Stimulated activated CD4-positive, alpha-beta T cell treated with anti-CD3 and anti-CD28 coated beads, Interleukin-1b, Interleukin-23, amount 100 ng/mL, for 48 hours (primary cell): ENCODE measurements at places on chromosomes 3 and 15.
A peak's percentile ranks its signal among the peaks of the same experiment; 100 is the strongest.

DNA sequence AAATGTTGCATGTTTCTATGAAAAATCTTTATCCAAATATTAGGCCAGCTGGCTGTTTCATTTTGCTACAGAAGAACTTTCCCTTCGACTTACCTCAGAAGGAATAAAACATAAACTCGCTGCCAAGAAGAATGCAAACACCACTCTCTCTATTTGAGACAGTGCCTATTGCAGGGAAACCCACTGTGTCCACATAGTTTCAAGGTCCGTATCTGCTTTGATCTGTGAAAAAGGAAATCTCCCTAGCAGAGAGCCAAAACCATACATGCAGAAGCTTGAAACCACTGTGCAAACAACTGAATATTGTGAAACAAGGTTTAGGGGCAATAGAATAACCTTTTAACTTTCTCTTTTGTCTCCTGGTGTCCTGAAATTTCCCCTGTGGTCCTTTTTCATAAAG, 35.0 kb upstream of the CAPN7 start:
- no peak for DNase-seq

DNA sequence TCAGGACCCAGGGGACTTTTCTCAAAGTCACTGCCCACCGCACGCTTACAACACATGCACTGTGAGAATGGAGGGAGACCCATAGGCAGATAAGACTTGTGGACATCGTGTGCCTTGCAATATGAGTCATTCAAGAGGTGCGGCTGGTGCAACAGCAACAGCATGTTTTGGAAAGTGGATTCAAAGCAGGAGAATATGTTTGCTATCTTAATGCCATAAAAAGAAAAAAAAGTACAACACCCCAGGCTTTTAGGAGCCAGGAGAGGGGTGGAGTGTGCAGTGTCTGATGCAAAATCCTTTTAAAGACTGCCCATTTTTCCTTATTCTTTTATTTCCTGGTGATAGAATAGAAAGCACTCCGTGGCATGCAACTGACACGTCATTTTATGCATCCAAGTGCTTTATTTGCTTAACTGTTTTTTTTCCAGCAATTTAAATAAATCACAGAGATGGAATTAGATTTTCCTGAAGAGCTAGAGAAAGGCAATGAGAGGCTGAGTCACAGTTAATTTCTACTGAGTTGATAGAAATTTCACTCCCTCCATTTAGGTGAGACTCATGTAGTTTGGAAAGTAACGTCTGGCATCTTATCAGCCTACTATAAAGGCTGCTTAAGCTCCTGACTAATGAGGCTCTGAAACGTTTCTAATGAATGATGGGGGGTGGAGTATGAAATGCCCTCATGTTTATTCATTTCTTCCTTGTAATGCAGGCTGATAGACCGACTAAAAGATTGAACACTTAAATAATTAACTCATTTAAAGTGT, 96.4 kb downstream of the NSUN3 start:
- DNase-seq = no peak

- no peak for DNase-seq
Observed at GRCh38 chr3:45785605-45786150, 10.7 kb downstream of the SLC6A20 start.

GRCh38 chr3:127940116-127940515, 25.1 kb downstream of the KBTBD12 start:
- DNase-seq = no peak

DNA sequence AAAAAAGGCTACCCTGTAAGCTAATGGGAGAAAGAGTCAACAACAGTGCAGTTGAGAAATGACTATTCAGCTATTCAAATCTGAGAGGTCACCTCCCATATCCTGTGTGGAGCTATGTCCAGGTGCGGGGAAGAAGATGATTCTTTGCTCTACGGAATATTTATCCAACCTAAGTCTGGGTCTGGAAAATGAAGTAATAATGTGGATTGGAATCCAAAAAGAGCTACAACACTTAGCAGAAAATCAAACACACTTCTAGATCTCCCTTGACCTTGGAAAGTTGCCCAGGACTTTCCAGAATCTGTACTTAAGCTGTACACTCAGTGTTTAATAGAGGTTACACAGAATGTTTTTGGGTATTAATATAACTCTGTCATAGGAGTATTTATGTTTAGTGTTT, 251.9 kb downstream of the NAALADL2 start:
- no peak for DNase-seq

- no peak for DNase-seq
Observed at GRCh38 chr3:157363393-157363792, 73.3 kb upstream of the PTX3 start.

DNA sequence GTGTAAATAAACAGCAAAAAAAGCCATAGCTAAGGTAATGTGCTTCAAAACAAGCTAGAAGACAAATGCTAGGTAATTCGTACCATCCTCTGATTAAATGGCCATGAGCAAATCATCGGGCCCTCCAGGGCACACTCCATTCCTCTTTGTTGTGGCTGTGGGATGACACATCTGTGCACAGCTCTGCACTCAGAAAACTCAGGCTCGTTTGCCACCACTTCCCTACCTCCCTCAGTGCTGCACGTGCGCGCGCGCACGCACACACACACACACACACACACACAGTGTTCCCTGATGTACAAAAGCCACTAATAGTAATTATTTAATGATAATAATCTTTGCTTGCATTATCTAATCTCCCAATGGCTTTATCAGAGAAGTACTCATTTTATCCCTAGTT, 336.6 kb downstream of the FEZF2 start:
- no peak for DNase-seq

GRCh38 chr15:26682598-26683164, 90.2 kb downstream of the GABRB3 start:
- no peak for DNase-seq

DNA sequence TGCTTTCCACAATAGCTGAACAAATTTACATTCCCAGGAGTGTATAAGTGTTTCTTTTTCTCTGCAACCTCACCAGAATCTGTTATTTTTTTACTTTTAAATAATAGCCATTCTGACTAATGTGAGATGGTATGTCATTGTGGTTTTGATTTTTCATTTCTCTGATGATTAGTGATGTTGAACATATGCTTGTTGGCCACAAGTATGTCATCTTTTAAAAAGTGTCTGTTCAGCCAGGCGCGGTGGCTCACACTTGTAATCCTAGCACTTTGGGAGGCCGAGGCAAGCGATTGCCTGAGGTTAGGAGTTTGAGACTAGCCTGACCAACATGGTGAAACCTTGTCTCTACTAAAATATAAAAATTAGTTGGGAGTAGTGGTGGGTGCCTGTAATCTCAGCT, 619.3 kb downstream of the SI start:
- DNase-seq = no peak

- DNase-seq = no peak
Observed at GRCh38 chr3:49333091-49333490, 6.8 kb downstream of the USP4 start.

GRCh38 chr15:27101982-27102381, 131.0 kb downstream of the GABRG3 start:
- DNase-seq = no peak

DNA sequence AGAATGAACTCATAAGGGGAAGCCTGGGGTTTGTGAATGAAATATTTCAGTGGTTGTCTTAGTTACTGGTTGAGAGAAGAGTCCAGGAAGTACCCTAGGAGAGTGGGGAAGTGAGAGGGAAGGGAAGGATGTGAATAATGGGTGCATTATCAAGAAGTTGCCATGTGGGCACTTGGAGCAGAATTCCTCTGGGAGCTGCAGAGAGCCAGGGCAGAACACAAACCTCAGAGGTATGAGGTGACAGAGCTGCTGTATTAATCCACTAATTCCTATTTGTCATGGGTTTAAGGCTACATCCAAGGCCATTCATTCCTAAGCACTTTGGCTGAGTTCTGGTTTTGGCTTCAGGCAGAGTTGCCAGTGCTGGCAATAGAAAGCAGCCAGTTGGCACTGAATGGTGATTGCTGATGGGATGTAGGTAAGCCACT, 29.0 kb downstream of the NDUFB4 start:
- DNase-seq = no peak

- DNase-seq = no peak
Observed at GRCh38 chr15:31069360-31070000, 32.0 kb downstream of the TRPM1 start.

GRCh38 chr3:101966226-101966625, 116.9 kb downstream of the NFKBIZ start:
- DNase-seq = no peak

GRCh38 chr3:113441051-113441770, at the start of gene CFAP44:
Gene CFAP44 (minus strand): TSS chr3:113441493. CDS start chr3:113433664, 7,829 bp downstream.
- DNase-seq = peak; percentile 45

GRCh38 chr3:161149529-161149928, 44.4 kb upstream of the B3GALNT1 start:
- DNase-seq = no peak

DNA sequence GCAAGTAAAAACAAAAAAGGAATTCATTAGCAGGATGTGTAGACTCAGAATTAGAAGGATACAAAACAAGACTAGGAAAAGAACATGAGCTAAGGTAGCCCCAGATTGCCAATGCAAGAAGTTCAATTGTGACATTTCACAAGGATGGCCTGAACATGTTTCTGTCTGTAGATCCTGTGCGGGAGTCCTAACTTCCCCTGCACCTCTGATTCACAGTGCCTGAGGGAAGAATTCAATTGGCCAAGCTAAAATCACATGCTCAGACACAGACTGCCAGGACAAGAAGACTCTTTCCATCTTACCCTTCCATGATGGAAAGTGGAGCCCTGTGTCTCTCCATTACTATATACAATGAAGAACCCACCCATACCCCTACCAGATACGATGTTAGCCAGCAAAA, 251.5 kb downstream of the KCNH8 start:
- no peak for DNase-seq

GRCh38 chr3:140176526-140176925, 241.5 kb downstream of the CLSTN2 start:
- DNase-seq = no peak

GRCh38 chr3:190150681-190151080, 30.0 kb upstream of the P3H2 start:
- DNase-seq = no peak

GRCh38 chr15:96702589-96702988, 372.1 kb downstream of the NR2F2 start:
- no peak for DNase-seq

DNA sequence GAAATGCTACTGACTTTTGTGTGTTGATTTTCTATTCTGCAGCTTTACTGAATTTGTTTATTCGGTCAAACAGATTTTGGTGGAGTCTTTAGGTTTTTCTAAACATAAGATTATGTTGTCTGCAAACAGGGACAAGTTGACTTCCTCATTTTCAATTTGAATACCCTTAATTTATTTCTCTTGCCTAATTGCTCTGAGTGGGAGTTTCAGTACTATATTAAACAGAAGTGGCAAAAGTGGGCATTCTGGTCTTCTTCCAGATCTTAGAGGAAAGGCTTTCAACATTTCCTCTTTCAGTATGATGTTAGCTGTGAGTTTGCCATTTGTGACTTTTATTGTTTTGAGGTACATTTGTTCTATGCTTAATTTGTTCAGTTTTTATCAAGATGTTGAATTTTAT, 268.5 kb downstream of the WNT5A start:
- DNase-seq = no peak

DNA sequence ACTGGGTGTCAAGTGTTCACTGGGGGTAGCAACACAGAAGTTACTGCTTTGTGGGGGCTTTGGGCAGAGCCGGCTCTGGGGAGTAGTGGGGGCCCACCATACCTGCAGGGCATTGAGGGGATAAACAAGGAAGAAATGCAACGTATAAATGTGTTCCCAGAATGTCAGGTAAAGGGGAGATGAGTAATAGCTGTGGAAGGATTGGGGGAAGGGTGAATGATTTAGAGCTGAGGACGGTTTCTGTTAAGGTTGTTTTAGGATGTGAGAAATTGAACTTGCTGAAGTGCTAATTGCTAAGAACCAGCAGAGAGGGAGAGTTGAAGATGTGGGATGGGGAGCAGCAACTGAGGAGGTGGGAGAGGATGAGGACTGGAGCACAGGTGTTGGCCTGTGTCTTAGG, 10.7 kb downstream of the SCG5 start:
- DNase-seq = no peak

DNA sequence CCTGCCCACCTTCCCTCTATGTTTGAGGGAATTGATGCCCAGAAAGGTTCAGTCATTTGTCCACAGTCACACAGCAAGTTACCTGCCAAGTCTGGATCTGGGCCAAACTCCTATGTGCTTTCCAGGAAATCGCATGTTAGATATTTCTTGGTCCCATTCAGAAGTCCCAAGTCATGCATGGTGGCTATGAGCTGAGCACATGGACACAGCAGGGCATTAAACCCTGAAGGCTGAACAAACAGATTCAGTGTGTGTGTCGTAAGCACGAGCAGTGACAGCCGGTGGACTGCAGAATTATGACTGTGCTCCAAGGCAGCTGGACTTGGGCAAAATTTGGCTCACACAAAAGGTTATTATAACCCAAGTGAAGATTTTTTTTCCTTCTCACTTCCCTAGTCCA, 11.4 kb upstream of the SLC6A6 start:
- DNase-seq = no peak

DNA sequence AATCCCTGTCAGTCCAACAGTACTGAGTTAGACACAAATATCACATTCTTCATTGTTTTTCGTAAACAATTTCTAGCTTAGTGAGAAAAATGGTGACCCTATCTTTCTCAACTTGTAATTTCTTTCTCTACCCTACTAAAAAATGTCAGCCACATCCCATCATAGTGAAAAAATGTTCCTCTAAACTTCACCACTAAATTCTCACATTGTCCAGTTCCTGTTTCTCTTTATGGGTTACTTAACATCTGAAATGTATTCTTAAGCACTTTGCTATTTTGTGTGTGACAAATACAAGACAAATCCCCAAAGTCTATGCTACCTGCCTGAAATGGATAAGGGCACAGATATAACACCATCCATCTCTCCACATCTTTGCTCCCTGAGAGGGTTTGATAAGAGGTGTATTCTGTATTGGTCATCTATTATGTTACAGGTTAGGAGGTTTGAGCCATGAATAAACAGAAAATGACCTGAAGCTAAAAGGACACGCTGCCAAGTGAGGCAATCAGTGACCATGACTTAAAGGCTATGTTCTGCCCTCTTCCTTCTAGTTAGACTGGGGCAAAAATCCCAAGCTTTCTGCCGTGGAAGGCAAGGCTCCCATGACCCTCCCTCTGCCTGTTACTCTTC, 118.2 kb downstream of the GADL1 start:
- DNase-seq = no peak

DNA sequence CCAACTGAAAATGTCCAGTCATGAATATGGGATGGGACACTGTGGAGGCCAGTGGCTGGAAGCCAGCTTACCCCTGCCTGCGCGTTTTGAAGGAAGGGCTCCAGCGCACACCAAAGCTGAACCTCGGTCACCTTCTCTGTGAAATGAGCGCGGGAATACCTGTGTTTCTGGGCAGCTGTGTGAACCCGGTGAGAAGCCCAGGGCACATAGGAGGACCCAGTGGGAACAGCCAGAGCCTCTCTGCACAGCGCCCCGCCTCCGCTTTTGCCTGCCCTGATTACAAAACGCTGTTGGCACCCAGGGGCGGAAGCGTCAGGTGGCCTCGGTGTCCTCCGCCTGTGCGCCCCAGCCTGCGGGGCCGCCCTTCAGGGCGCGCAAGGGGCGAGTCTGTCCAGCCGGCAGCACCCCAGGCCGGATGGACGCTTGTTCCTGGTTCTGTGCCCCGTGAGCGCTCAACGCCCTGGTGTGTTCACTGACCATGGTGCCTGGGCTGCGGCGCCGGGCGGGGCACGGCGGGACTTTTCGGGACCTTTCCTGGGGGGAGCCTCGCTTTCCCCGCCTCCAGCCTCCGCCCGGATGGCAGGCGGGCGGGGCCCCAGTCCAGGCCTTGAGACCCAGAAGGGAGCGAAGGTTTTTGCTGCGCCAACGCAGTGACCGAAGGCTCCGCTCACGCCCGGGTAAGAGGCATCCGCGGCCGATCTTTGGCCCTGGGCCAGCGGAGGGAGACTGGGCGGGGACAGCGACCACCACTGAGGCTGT, at the start of gene SQOR:
TSS of gene SQOR (plus strand) at position 598 of the 759 bp plus-strand sequence. CDS start 23,895 bp downstream, outside the sequence.
- DNase-seq = peak; percentile 68

GRCh38 chr15:28899061-28899738, 13.4 kb downstream of the APBA2 start:
- DNase-seq = no peak
